ENCODE measurements at places on chromosomes 6 and 20. TPM values are rescaled to one million over a fixed set of nuclear protein-coding genes. Genes with fewer than 3 reads are reported as not detected.

- DNase-seq = no peak
Observed at GRCh38 chr20:57869951-57870315, 160.1 kb upstream of the PMEPA1 start.

DNA sequence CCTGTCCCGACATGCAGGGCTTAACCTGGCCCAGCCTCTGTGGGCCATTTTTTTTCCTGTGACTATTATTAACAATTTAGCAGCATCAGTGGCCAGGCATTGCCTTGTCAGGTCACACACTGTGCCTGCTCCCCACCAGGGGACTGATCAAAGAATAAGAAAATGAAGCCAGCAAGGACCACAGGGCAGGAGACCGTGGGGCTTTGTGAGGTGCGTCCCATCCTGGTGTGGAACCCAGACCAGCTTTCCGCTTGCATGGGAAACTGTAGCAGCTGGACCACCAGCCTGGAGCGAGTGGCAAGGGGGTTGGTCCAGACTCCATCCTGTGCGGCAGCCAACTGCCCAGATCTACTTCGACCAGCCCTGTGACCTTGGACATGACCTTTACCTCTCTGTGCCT, 218.3 kb downstream of the ANKRD60 start:
- DNase-seq = no peak

DNA sequence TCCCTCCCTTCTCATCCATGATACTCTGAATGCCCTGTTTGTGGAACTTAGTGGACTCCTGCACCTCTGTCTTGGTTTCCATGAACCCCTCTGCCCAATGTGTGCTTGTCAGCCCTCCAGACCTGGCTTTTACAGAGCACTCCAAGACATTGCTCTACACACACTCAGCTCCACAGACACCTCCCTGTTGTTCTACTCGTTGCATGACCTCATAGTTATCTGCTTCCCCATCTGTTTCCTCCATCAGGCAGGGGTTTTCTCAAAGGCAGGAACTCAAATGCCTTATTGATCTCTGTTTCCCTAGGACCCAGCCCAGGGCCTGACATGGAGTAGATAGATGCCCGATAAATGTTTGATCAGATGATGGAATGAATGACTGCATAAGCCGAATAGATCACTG, 13.3 kb downstream of the PLCG1 start:
- peak; percentile 89 for DNase-seq

DNA sequence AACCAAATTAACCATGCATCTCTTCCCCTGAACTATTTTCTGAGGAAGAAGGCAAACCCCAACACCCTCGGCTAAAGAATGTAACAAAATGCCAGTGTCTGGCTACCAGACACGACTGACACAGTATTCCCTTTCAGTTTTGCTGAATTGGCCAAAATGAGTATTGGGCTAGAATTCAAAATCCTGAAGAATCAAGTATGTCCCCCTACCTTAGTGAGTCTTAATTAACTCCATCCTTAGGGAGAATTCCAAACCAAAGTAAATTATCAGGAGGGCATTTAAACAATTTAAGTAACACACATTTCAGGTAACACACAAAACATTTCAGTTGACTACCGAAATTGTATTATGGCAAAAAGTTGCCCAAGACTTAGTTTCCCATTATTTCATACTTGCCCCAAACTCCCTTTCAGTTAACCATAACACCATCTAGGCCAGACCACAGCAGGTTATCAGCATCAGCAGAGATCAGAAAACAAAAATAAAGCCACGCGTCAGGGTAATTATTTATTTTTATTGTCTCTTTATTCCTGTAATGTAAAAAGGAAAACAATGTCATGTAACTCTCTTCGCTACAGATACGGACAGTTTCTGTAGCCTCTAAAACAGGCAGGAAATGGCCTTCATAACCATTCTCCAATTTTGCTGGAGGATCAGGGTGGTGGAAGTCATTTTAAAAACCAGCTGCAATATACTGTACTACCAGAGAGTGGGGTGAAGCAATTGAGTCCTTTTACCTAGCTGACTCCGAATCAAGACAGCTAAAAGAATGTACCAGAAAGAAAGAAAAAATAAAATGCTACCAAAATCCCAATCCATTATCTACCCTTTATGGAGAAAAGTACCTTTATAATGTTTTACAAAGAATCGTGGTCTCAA, 1.9 kb downstream of the SNX5 start:
- DNase-seq = no peak

Gene TMEM170B
- total RNA-seq = 2.7 TPM

Gene TNFRSF6B
- 96.8 TPM for total RNA-seq

Gene TRDN
- total RNA-seq = not detected

Gene TDP2
- total RNA-seq = 24.2 TPM

Gene SSTR4
- not detected for total RNA-seq

Gene ETV7
- 2.7 TPM for total RNA-seq

Gene APOM
- not detected for total RNA-seq

GRCh38 chr20:7829776-7830175, 110.5 kb downstream of the HAO1 start:
- no peak for DNase-seq
